Activated CD4-positive, alpha-beta T cell treated with anti-CD3 and anti-CD28 coated beads for 48 hours (primary cell): ENCODE measurements at places on chromosomes 13 and 19.

DNA sequence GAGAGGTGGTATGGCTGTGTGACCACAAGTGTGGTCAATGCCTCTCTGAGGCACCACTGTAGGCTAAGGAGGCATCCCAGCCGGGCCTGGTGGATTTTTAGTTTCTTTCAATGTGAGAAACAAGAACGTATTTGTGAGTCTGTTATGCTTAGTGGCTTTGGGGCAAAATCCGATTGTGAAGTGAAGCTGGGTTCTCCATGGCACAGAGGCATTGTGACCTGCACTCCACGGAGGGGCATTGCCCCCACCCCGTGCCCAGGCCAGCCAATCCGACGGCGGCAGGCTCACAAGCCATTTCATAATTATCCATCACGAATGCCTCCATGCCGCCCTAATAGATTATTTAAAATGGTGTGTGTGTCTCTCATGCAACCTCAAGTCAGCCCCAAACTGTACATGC is 151.6 kb downstream of the ZNF536 start:
- no peak for DNase-seq

DNA sequence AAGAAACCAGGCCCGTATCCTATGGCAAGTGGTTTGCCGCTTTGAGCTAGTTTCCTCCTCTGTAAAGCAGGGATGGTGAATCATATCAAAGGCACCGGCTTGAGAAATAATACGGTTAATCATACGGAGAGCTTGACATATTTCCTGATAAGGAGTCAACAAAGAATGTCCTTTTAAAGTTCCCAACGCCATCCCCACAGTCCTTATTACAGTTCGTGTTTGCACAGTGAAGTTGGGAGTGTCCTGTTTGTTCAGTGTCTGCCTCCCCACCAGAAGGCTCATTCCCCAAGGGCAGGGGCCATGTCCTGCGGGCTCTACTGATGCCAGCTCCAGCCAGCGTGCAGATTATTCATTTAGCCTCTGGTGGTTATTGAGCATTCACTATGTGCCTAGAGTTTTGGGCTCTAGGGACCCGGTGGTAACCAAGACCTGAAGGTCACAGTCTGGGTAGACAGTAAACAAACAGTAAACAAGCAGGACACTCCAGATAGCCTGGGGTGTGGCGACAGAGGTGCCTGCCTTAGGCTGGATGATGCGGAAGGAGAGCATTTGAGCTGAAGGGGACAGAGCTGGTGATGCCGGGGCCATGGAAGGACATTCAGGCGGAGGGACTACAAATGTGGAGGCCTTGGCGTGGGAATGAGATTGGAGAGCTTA is 6.3 kb downstream of the GRAMD1A start:
- no peak for DNase-seq

DNA sequence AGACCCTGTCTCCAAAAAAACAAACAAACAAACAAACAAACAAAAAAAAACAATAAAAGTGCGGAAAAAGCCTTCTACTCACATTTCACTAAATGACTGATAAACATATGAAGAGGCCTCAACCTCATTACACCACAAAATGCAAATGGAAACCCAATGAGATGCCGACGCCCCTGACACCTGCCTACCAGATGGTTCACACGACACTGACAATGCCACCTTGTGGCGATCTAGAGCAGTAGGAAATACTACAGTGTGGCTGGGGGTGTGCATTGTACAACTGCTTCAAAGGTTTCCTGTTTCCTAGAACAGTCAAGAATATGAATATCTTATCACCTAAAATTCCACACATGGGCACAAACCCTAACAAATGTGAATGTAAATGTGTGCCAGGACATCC is 14.0 kb downstream of the SCGB2B2 start:
- peak; percentile 62 for DNase-seq

- DNase-seq = no peak
Observed at GRCh38 chr19:45935267-45935666, 20.7 kb upstream of the NANOS2 start.

GRCh38 chr13:23743278-23744076 is 145.7 kb downstream of the MIPEP start:
- peak; percentile 15 for DNase-seq

DNA sequence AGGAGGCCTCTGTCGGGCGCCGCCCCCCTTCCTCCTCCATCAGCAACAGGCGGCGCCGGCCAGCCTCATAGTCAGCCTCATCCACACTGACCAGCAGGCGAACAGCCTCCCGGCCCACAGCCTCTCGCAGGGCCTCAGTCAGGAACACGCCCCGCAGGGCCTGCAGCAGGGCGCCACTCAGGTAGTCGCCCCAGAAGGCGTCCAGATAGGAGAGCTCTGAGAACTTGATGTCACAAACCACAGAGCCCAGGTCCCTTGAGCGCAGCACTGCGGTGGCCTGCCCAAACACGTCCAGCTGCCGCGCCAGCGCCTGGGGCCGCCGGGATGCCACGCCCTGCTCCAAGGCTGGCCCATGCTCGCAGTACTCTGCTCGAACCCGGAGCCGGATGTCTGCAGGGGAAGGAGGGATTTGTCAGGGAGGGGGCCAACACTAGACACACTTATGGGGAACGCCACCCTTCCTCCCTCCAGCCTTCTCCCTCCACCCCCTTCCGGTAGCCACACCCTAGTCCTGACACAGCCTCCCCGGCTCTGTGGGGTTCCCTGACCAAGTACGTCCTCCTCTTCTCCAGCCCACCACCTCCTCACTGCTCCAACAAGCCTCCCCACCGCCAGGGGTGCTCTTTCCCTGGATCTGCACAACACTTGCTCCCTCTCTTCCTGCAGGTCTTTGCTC is 17.9 kb downstream of the DEDD2 start:
- DNase-seq = peak; percentile 79

DNA sequence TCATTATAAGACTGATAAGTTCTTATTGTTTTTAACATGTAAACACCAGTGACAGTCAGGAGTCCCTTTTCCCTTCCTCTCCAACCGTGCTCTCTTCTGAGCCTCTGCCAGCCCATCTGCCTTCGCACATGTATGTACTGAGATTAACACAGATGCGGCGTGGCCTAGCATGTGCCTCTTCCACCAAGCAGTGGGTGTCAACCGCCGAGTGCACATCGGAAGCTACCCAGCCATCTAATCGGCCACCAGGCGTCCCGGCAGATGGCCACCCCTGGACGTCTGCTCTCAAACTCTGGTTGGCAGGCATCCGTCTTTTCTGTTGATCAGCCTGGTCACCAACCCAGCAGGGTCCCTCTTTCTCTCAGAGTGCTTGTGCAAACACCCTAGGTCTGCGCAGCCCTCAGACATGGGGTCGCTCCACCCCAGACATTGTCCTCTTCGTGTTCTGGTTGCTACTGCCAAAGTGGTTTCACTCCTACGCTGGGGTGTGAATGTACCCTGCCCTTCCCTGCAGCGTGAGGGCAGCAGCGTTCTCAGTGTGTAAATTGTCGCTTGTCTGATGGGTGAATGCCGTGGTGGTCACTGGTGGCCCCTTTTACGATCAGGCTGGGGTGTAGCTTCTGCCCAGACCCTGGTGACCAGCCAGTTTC is 57.7 kb upstream of the LDLR start:
- DNase-seq = no peak

DNA sequence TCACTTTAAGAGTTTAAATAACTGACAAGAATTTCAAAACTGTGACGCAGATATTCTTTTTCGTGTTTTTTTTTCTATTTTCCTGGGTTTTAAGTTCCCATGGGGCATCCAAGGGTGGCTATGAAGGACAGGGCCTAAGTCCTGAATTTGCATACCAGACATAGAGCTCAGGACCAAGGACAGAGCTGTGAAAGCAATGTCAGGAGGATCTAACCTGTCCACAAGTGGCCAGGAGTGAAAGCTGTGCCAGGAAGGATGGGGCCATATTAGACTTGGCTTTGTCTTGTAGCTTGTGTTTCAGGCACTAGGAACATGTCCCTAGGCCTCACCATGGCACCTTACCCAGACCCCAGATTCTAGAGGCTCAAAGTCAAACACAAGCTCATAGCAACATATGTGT is 289.4 kb upstream of the MIR17HG start:
- no peak for DNase-seq

- DNase-seq = no peak
Observed at GRCh38 chr13:30587231-30587630, 30.5 kb upstream of the USPL1 start.

- no peak for DNase-seq
Observed at GRCh38 chr19:50657222-50657669, 8.0 kb downstream of the C19orf81 start.

DNA sequence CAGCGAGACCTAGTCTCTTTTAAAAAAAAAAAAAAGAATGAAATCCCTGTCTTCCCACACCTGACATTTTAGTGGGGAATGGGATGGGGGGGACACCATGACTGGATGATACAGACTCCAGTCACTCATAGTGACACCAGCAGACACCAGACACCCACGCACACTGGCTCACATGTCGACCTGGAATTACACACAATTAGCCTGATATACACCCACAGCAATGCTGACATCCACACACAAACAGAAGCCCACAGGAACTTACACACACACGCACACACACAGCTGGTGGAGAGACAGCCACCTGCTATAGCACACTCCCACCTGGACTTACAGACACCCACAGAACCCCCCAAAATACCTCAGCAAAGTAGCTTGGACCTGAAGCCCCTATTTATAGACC is 8.3 kb upstream of the NANOS3 start:
- no peak for DNase-seq

- DNase-seq = peak; percentile 36
Observed at GRCh38 chr13:74289861-74290773, 155.9 kb upstream of the KLF12 start.

GRCh38 chr19:40921005-40921897 is 39.2 kb upstream of the CYP2A7 start:
- no peak for DNase-seq

DNA sequence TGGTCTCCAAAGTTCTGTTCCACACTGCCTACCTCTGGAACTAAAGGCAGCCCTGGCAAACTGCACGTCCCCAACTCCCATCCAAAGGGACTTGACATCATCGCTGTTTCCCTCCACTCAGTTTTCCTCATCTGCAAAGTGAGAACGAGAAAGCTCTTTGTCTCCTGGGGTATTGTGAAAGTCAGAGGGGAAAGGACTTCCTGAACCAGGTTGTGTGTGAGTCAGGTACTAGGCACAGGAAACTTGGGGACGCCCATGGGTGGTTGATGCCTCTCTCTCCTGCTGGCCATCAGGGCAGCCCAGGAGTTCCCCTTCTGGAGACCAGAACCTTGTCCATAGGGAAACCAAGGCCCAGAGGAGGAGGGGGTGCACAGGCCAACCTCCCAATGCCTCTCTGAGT is 4.7 kb downstream of the CRLF1 start:
- no peak for DNase-seq

DNA sequence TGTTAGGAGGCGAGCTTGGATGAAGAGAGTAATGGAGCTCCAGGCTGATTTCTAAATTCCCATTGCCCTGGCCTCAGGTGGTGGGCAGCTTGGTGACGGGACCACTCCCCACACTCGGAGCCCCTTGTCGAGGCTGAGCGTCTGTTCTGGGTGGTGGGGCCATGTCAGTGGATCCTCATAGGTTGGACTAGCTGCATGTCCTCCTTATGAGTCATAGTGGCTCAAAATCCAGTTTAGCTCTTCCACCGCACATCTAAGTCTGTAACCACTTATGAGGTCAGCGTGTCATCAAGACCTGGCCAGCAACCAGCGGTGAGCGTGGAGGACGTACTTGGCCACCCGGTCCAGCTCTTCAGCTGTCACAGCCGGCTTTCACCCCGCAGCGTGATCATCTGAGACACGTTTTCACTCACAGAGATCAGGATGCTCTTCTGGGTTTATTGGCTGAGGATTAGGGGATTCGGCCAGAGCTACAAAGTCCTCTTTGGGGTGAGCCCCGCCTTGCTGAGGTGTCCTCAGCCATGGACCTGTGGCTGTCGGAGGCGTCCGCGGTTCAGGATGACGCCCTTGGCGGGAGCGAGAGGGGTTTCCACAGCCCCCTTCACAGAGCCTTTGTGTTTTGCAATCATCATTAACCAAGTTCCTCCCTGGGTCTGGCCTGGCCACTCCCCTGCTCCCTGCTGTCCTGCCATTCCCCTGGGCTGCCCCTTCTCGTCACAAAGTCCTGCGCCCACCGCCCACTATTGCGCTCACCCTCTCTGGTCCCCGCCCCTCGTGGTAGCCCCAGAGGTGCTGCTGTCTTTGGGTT is 41.9 kb downstream of the ADPRHL1 start:
- no peak for DNase-seq

DNA sequence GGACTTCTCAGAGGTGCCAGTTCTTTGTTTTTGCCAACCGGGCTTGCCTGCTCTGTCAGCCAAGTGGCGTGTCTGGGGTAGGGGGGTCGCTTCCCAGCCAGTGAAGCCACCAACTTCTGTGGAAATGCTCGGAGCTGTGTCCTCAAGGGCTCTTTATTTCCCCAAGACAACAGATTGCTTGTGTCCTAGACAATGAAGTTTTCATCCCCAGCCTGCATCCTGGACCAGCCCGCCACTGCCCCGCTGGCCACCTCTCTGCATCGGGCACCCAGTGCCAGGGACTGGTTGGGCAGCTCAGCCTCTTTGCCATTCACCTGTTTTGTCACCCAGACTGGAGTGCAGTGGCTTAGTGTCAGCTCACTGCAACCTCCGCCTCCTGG is 3.7 kb downstream of the RAB11B start:
- no peak for DNase-seq

- DNase-seq = no peak
Observed at GRCh38 chr19:49539192-49539952, 11.6 kb downstream of the RCN3 start.

- no peak for DNase-seq
Observed at GRCh38 chr13:32746474-32746873, 160.2 kb downstream of the PDS5B start.

GRCh38 chr19:17415121-17415520 is 4.7 kb upstream of the MVB12A start:
- no peak for DNase-seq

- DNase-seq = no peak
Observed at GRCh38 chr19:13521066-13521465, 14.8 kb upstream of the CACNA1A start.

DNA sequence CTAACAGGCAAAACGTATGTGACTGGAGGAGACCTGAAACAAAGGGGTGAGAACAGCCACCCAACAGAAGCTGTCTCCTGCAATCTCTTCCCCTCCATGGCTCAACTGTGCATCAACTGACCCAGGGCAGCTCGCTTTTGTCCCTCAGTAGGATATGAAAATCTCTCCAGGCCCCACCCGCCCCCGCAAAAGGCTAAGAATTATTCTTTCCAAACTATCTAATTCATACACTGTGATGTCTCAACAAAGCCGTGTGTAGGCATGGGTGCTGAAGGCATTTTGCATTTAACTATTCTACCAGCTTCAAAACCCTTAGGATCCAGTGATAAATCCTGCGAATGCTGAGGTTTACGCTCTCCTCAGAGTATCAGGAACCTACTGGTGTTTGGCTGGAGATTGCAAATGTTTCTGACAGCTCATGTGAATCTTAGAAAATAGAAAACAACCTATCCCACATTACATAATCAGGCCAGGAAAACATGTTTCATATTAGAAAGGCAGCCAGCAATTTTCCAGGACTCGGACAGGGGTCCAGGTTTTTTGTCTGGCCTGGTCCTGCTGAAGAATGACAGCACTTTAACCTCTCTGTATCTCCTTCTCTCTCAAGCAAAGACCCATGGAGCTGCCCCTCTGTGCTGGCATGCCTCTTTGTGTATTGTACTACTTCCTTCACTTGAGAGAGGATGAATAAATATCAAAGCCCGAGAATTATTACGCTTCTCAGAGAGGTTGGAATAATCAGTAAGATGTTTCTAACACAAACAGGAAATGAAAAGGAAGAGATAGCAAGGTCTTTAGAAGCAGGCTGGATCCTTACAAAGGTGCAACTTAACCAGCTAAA is 17.3 kb downstream of the DHRS12 start:
- no peak for DNase-seq
